ENCODE measurements at places on chromosomes 5 and 9.

DNA sequence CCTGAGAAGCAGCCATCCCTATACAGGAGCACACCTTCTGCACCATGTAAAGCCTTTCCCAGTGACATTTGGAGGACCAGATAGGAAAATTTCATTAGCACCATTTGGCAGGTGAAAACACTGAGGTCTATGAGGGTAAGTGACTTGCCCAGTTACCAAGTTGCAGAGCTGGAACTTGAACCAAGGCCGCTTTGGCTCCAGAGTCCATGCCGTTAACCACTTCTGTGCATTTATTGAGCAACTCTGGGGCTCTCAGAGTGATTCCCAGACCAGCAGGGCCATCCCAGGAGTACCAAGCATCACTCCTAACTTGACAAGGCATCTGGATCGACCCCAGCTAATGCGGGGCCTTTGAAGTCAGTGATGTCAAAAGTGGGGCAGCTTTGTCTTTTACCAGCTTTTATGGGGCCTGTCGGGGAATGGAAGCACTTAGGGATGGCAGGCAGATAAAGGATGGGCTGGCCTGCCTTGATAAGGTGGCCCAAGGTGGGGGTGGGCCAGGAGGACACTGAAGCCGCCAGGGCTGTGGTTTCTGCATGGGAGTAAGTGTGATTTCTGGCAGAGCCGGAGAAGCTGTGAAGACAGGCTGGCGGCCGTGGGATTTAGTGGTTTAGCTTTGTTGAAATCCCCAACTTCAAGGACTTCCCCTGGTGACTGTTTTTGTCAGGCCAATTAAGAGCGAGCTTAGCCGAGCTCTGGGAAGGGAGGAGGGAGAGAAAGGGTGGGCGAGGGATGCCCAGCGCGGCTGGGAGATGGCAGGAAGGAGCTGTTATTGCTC is 127.3 kb downstream of the MACROH2A1 start:
- DNase-seq, result no peak

DNA sequence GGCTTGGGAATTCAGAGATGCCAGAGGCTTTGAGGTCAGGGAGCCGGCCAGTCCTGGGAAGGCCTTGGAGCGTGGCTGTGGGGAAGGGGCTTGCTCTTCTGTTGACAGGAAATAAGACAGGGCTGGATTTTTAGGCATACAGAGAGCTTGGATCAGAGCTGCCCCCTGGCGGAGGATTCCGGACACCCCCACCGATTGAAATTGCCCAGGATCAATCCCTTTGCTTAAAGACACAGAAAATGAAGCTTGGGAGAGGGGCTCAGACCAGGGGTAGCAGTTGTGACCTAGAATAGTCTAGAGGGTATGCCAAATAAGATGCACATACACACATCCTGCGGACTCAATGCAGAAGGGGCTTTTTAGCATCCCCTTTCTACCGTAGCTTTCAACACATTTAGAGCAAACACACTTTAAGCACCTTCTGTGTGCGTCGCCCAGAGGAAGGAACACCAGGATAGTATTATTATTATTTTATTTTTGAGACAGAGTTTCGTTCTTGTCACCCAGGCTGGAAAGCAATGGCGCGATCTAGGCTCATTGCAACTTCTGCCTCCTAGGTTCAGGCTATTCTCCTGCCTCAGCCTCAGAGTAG is 1.7 kb upstream of the NTMT1 start:
- DNase-seq, result peak; percentile 51

- DNase-seq, result peak; percentile 30
Measured at GRCh38 chr5:59810041-59810440, 83.5 kb downstream of the PDE4D start.

DNA sequence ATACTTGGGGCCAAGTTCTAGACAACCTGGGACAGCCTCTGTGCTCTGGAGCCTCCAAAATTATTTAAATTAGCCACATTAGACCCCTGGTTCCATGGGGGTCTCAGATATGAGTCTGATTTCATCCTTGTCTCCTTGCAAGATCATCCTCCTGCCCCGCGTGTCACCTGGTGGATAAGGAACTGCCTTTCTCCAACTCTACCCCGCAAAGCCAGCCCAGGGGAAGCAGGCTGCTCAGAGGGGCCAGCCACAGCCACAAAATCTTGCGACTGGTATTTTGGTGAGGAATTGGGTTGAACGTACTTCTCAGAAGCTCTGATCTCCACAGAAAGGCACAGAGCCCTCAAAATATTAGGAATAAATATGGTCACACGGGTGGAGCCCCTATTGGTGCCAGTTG is 101.2 kb downstream of the AK8 start:
- no peak for DNase-seq

DNA sequence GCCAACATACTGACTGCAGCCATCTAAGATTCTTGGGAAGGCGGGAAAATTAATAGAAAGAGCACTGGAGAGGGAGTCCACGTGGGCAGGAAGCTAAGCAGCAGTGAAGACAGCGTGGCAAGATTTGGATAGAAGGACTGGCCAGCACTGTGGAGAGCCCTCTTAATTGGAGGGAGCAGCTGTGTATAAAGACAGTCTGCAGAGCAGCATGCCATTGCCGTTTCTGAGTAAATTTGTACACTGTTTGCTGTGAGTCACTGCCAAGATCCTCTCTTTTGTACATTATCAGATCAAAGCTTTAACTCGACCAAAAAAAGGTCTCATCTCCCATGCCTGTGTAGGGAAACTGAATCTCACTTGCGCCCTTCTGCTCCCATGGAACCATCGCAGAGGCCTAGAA is 45.3 kb downstream of the INSYN2B start:
- no peak for DNase-seq

DNA sequence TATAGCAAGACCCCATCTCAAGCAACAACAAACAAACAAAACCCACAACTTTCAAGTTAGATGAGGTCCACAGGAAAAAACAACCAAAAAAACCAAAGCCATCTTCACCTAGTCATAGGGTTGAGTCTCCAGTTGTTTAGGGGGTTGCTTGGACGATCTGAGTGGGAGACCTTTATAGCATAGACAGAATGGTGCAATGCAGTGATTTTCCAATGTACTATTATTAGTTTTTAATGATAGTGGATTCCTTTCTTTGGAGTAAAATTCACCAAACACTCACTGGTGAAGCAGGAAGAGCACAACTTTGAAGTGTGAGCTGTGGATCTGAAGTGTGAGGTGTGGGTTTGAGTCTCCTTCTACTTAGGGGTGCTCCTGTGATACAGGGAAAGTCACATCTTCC is 67.0 kb upstream of the KLF9 start:
- DNase-seq, result no peak

DNA sequence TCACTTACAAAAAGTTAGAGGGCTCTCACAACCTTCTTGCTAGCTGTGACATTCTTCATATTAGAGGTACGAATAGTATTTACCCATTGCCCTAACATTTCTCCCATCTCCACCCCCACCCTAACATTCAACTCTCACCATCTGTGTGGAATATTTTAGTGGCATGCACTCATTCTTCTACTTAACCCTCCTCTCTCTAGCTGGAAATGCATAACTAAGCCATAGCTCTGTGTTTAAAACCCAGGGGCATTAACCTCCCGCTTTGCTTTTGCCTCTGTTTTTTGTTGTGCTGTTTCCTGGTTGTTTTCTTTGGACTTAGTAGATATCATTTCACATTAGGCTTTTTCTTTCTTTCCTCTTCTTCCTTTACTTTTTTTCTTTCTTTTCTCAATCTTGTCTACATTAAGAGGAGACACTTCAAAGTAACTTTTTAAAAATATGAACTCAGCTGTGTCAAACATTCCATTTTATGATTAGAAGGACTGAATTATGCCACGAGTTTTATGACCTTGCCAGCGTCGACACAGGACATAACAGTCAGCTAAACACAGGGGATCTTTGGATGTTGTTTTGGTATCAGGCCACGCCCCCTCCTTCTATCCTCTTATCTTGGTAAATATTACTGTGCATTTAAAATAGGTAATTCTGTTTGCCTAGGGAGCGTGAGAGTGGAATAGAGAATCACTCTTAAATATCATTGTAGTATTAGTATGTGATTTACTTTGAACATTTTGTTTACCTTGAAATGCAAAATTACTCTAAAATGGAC is 236.0 kb downstream of the CD180 start:
- DNase-seq, result no peak

GRCh38 chr9:19828576-19829109 is 39.8 kb upstream of the SLC24A2 start:
- DNase-seq, result no peak

DNA sequence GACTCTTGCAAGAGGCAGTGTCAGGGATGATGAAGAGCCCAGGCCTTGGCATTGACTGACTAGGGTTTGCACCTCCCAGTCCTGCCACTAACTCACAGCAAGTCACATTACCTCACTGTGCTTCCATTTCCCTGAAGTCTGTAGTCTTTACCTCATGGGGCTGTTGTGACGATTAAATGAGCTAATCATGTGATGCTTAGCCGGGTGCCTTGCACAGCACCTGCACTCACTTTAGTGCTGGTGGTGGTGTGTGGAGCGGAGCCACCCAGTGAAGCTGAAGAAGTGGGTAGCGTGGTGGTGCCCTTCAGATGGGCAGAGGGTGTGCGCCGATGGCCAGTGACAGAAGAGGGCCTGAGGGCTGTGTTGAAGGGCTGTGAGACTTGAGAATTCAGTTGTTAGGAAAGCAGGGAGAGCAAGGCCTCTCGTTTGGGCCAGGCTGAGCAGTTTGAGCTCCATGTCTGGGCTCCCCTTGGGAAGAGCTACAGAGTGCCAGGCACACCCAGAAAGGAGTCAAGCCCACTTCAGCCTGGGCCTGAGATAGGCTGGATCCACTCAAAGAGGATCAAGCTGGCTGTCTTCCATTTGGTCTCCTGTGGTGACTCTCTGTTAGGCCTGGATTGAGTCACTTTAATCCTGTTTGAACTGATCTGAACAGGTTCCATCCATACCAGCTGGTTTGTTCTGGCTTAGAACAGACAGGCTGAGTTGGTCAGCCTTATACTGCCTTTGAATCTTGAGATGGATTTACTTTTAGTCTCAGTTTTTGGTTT is 42.5 kb downstream of the RALGPS1 start:
- DNase-seq, result no peak

DNA sequence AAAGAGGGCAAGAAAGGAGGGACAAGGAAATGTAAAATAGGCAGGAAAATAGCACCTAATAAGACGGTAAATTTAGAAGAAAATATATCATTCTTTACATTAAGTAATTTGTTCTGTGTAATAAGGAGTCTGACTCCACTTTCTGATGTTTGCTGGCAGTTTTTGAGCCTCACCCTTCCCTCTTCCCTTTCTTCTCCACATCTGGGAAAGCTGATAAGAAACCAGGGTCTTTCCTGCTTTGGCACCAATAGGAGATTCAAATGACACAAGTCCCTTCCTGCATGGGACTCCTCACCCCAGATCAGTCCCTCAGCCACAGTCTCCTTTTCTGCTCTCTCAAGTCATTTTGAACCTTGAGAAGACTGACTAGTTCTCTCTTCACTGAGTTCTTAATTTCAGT is 31.2 kb upstream of the LECT2 start:
- no peak for DNase-seq

DNA sequence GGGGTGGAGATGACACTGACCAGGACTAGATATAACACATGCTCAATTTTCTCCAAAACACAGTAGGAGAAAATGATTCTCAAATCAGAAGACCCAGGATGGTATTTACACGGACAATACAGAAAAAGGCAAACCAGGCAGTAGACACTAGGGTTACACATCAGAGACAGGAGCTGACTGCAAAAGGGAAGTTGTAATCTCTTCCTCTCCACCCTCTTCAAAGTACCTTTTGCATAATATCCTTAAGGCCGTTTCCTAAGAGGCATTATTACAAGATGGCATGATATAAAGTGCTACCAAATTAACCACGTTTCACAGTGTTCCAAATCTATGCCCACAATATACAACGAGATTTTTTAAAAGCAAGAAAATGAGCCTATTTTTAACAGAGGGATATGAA is 39.2 kb downstream of the YIPF5 start:
- DNase-seq, result no peak

DNA sequence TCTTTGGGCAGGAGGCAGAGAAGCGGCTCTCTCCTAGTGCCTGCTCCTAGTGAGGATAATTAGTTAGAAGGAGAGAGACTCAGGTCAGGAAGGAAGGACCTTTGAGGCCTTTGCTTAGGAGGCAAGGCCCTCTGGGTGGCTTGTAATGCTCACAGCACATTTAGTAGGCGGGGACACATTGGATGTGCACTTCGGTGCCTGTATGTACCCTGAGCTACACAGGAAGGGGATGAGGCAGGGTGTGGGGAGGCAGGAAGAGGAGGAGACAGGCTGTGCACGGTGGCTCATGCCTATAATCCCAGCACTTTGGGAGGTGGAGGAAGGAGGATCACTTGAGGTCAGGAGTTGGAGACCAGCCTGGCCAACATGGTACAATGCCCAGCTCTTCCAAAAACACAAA is 7.2 kb upstream of the LCN2 start:
- no peak for DNase-seq

DNA sequence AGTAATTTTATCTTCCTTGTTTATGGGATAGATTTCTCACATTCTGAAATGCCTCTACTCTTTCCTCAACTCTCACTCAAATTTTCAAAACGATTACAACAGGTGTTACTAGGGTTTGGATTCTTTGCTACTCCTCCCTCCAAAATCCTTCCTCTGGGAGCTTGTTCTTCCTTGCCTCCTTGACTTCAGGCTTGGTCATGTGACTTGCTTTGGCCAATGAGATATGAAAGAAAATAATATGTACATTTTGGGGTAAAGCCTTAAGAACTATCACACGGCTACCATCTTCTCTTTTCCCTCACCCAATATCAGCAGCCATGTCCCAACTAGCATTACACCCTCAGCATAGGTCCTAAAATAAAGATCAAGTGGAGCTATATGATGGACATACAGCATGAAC is 28.8 kb upstream of the SLC1A1 start:
- no peak for DNase-seq

DNA sequence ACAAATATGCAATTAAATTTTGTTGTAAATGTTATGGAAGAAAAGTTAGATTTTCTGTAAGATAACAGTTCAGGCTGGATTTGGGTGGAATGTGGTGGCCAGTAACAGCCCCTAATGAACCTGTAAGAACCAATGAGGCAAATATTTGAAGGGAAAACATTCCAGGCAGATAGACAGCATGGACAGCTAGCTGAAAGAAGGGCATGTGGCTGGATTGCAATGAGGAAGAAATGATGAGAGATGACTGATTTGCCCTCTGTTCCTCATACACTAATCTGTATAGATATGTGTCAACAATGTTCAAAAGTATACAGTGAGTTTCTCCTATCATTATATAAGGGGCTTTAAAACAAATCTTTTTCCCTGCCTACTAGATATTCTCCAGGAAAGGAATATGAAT is 58.8 kb downstream of the MAN2A1 start:
- DNase-seq, result no peak

DNA sequence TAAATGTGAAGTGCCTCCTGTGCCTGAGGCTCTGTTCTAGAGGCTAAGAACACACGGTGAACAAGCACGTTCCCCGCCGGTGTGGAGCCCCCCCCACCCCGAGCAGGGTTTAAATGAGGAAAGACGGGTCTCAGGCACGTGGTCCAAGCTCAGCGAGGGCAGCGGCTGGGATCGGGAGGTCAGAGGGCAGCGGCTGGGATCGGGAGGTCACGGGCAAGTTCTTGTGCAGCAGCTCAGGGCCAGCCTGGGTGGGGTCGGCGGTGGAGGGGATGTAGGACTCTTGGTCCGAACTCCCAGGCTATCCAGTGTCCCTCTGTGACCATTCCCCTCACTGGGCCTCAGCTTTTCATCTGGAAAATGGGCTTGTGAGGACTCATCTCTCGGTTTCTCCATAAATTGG is 2.7 kb upstream of the GBGT1 start:
- no peak for DNase-seq
